Activated CD4-positive, alpha-beta T cell treated with anti-CD3 and anti-CD28 coated beads, Interleukin-2, amount 50 U/mL, for 16 hours (primary cell): ENCODE measurements at places on chromosomes 6 and 20.

- DNase-seq: no peak
Observed at GRCh38 chr6:16158943-16159557, 30.2 kb downstream of the MYLIP start.

DNA sequence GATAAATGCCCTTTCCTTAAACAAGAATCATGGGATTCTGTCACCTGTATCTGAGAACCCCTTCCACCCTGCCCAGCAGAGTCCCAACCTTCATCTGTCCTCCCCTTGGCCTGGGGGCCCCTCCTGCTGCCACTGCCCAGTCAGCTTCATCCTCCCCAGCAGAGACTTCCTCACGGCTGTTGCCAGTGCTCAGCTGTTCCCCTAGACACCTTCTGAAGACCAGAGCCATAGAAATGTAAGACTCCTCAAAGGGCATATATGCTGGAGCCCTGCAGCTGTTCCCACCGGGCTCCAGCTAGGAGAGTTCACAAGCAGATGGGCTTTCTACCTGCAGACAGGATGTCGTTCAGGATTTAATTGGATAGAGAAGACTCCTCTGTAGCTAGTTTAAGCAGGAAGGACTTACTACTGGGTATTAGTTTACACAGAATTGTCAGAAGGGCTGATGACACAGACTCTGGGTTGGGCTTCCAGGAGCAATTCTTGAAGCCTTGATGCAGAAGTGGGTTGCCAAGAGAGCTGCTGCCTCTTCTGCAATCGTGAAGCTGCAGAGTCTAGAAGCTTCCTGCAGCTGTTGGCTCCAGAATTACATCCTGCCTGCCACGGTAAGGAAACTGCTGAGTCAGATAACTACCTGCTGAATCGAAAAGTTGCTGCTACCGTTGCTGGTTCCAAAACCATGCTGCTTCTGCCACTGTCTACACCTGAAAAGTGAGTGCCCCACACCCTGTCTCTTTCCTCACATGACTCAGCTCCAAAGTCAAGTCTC is 57.1 kb upstream of the MLN start:
- peak; percentile 84 for DNase-seq

GRCh38 chr6:32439139-32439538 is 548 bp upstream of the HLA-DRA start:
- DNase-seq: no peak

DNA sequence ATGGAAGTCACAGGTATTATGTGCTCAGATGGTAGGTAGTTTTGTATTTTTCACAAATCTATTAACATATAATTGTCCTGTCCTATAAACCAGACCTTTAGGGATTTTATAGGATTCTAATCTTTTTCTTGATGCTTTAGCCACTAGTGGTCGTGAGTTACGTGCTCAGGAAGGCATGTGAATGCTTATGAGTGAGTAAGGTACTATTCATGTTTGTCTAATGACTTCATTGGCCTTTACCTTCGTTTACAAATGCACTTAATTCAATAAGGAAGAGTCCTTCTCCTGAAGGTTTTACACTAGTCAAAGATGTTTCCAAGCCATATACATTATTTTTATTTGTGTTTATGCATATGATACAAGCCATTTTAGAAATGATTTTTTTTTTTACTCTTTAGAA is 23.0 kb downstream of the PACRG start:
- DNase-seq: no peak

DNA sequence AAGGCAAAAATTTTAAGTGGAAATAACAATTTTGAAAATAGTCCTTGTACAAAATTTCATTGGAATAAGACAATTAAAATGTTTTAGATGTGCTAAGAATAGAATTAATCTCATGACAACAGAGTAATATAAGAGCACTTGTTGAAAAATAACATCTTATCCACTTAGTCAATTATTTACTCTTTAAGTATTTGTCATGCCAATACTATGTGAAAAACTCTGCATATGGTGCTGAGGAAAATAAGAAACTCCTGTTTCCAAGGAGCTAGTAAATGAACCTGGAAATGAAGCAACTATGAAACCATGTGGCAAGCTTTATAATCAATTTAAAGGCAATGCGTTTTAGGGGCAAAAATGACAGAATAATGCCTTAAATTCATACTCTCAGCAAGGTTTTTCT is 42.7 kb upstream of the HCRTR2 start:
- no peak for DNase-seq

GRCh38 chr20:63082308-63082938 is 75.7 kb upstream of the BHLHE23 start:
- no peak for DNase-seq

- no peak for DNase-seq
Observed at GRCh38 chr6:136982928-136983327, 60.8 kb downstream of the SLC35D3 start.

- no peak for DNase-seq
Observed at GRCh38 chr6:7151381-7151780, 43.6 kb downstream of the RREB1 start.

- no peak for DNase-seq
Observed at GRCh38 chr6:28167926-28168325, 26.2 kb downstream of the ZKSCAN8 start.

GRCh38 chr6:167550941-167551627 is 226.2 kb downstream of the TTLL2 start:
- no peak for DNase-seq

DNA sequence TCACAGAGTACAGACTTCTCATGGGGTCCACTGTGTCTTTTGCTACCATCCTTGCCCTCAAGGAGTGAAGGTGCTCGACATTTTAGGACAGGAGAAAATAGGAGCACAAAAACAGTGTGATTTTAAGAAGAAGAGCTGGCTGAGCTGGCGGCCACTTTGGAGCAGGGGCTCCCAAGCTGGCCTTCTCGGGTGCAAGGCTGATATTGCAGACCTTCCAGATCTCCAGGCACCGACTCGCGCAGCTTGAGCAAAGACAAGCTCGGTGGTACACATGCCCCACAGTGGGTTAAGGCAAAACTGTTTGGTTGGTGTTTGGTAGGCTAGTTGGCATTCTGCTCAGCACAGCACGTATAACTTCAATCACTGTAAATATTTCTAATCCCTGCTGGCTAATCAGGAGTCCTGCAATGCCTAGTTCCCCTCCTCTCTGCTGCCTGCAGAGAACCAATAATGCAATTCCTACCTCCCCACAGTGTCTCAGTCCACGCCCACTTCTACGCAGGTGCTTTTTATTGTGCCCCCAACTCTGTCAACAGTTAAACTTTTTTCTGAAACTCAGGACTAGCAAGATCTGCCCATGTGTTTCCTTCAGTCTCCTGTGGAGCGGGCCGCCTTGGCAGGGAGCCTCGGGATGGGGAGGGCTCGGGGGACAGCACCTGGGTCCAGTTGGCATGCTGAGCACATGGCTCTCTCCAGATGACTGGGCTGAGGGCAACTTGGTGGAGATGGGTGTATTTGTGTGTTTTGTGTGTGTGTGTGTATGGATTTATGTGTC is 12.7 kb upstream of the SMOC2 start:
- DNase-seq: no peak

- DNase-seq: no peak
Observed at GRCh38 chr6:87396595-87397392, 11.0 kb upstream of the CFAP206 start.

- DNase-seq: no peak
Observed at GRCh38 chr6:46914279-46914810, 7.4 kb downstream of the ADGRF5 start.

- DNase-seq: no peak
Observed at GRCh38 chr6:3032986-3033385, 33.3 kb downstream of the NQO2 start.

- no peak for DNase-seq
Observed at GRCh38 chr6:44202332-44202971, 14.3 kb upstream of the MYMX start.

- DNase-seq: peak; percentile 60
Observed at GRCh38 chr20:51542571-51543421, at the start of gene NFATC2. Gene NFATC2, minus strand, starts transcription at chr20:51542719. Its CDS starts 220 bp downstream, at chr20:51542499.

DNA sequence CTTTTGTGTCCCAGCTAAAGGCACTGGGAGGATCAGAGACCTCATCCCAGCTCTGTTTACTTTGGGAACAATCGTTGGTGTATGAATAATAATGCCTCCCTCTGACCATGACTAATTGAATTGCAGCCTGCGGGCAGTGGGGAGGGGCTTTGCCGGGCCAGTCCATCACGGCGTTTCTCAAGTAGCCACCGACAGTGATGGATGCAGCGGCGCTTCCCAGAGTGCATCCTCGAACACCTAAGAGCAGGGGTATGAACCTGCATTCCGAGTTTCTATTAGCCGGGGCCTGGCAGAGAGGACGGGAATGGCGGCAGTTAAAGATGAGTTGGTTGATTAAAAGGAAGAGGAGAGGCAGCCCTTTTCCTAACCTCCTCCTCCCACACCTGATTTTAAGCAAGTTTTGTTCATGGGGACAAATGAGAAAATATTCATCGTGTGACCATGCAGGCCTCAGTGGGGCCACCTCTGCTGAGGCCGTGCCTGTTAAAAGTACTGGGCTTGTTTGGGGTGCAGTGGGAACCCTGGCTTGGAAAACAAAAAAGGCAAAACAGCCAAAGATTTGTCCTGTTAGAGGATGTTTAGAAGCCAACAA is 154.1 kb downstream of the FOXA2 start:
- no peak for DNase-seq

- no peak for DNase-seq
Observed at GRCh38 chr6:92538926-92539325, 880.4 kb downstream of the EPHA7 start.

- no peak for DNase-seq
Observed at GRCh38 chr20:33009214-33010132, 2.0 kb downstream of the BPIFB2 start.

- peak; percentile 87 for DNase-seq
Observed at GRCh38 chr6:6798448-6798860, 209.9 kb downstream of the LY86 start.

DNA sequence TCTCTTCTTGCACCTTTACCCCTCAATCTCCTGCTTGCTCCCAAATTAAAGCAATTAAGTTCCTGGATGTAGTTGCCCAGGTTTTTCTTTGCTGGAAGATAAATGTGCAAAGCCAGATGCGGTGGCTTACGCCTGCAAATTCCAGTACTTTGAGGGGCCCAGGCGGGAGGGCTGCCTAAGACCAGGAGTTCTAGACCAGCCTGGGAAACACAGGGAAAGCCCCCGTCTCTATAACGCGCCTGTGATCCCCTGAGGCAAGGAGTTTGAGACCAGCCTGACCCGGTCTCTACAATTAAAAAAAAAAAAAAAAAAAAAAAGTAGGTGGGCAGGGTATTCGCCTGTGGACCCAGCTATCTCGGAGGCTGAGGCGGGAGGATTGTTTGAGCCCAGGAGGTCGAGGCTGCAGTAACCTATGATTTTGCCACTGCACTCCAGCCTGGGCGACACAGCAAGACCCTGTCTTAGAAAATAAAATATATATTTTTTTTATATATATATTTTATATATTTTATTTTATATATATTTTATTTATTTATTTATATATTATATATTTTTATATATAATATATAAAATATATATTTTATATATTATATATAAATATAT is 461 bp upstream of the DCDC2 start:
- no peak for DNase-seq

GRCh38 chr6:30227763-30228487 is 14.7 kb upstream of the TRIM26 start:
- peak; percentile 40 for DNase-seq

DNA sequence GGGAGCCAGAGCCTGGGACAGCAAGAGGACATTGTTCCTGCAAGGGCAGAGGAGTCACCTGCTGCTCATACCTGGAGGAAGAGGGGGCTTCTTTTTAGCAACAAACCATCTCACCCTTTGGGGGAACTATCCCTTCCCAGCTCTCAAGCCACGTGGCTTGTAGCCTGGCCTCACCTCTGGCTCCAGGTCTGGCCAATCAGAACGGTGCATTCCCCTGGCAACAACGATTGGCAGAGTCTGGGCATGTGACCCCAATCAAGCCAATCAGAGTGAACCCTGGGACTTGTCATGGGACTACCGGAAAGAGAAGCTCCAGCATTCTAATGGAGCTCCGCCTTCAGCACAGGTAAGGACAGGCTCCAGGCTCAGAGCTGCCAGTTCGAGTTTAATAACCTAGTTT is 33.6 kb downstream of the KCNB1 start:
- no peak for DNase-seq

DNA sequence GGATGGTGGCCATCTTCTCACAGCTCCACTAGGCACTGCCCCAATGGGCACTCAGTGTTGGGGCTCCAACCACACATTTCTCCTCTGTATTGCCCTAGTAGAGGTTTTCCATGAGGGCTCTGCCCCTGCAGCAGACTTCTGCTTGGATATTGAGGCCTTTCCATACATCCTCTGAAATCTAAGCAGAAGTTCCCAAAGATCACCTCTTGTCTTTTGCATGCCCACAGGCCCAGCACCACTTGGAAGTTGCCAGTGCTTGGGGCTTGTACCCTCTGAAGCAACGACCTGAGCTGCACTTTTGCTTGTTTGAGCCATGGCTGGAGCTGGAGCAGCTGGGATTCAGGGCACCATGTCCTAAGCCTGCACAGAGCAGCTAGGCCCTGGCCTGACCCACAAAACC is 189.1 kb upstream of the EYS start:
- no peak for DNase-seq

- peak; percentile 10 for DNase-seq
Observed at GRCh38 chr6:153373869-153374268, 242.8 kb upstream of the RGS17 start.

GRCh38 chr6:57040011-57040410 is 6.5 kb upstream of the KIAA1586 start:
- DNase-seq: no peak

GRCh38 chr6:1739220-1739619 is 129.5 kb downstream of the FOXC1 start:
- no peak for DNase-seq

- peak; percentile 92 for DNase-seq
Observed at GRCh38 chr20:43949741-43950618, 35.3 kb downstream of the TOX2 start.

DNA sequence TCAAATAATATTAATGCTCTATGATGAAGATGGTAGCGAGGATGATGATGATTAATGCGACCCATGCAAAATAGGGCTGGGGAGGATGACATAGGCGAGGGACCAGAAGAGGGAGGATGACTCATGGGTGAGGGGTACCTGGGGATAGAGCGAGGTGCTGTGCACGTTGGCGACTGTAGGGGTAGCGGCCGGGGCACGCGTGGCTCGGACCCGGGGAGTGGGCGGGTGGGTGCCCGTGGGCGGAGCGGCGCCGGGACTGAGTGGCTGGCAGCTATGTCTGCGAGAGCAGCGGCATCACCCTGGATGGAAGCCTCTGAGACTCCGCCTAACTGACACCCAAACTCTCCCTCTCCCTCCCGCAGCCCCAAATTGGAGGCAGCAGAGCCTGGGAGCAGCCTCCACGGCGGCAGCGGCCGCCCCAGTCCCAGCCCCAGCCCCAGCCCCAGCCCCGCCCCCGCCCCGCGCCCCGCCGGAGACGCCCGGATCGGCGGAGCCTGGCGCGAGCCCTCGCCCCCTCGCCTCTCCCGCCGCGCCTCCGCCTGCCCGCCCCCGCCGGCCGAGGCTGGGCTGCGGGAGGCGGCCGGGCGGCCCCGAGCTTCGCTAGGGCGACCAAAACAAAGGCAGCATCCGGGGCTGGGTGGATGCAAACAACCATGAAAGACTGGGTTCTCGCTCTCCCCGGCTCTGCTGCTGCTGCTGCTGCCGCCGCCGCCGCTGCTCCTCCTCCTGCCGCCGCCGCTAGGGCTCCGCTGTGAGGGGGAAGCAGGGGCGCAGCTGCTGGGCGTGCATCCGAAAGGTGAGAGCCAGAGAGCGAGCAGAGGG is at the start of gene RIMS1:
Gene RIMS1 (plus strand): TSS at position 367 of the 822 bp plus-strand sequence. CDS start 474 bp downstream, outside the sequence.
- peak; percentile 1 for DNase-seq
